ENCODE measurements at places on chromosomes 4 and X. TPM values are rescaled to one million over a fixed set of nuclear protein-coding genes. Genes with fewer than 3 reads are reported as not detected.
A peak's percentile ranks its signal among the peaks of the same experiment; 100 is the strongest.

The USP26 gene
- not detected for total RNA-seq

DNA sequence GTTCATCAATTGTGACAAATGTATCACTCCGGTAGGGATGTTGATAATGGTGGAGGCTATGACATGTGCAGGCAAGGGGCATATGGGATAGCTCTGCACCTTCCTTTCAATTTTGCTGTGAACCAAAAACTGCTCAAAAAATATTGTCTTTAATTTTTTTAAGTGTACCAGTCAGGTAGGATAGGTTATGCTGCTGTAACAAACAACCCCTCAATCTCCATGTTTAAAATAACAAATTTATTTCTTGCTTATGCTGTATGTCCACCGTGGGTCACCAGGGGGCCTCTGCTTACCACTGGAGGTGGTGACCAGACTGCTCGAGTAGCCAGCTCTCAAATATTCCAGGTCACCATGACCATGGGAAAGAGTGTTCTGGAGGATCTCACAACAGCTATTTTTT, 23.4 kb upstream of the MSX1 start:
- no peak for DNase-seq

The SPANXN3 gene
- not detected for total RNA-seq

GRCh38 chr4:126756050-126756829, 876.5 kb upstream of the INTU start:
- DNase-seq, result no peak

DNA sequence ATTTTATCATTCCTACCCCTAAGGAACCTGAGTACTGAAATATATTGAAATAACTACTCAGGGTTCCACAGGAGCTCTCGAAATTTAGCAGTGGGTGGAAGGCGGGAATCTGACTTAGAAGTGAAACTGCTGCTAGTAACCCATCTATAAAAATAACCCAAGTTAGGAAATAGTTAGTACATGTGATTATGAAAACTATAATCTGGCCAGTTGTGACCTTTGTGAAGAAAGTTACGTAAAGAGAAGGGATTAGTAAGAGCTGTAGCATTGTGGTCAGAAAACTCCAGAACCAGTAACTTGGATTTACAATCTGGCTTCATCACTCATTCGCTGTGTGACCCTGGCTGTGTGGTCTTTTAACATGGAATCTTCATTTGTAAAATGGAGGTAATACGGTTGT, 175.5 kb downstream of the RAPGEF2 start:
- DNase-seq, result no peak

- DNase-seq, result no peak
Observed at GRCh38 chrX:129748305-129748704, 9.5 kb downstream of the XPNPEP2 start.

The RHOXF1 gene
- total RNA-seq, result 1.5 TPM

The ZNF732 gene
- not detected for total RNA-seq

GRCh38 chr4:2934077-2934812, 29.0 kb downstream of the NOP14 start:
- peak; percentile 50 for DNase-seq

The PNMA6F gene
- total RNA-seq, result not detected

DNA sequence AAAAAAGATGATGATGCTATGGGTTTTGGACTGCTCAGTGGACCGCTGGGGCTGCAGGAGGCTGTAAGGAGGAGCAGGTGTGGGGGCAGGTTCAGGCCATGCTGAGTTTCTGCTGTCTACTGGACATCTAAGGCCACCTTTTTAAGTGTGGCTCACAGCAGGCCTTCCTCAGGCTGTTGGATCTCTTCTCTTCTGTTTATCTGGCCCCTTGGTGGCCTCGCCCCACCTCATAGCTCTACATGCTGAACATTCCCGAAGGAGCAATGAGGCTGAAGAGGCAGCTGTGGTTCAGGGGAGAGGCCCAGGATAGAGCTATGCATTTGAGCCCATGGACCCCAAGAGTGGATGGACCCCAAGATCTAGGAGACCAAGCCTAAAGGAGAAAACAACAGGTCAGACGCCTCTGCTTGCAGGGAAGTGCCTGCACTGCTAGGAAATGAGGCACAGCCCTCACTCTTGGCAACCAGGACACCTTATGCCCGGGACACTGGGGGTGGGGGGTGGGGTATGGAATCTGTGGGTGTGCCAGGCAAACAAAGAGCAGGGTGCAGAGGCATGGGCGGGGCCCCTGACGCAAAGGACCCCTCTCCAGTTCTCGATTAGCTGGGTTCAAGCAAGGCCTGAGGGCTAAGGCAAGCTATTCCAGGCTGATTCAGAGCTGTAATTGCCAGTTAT, 168.9 kb downstream of the BCOR start:
- DNase-seq, result no peak

GRCh38 chr4:161799710-161800109, 364.1 kb downstream of the FSTL5 start:
- no peak for DNase-seq

DNA sequence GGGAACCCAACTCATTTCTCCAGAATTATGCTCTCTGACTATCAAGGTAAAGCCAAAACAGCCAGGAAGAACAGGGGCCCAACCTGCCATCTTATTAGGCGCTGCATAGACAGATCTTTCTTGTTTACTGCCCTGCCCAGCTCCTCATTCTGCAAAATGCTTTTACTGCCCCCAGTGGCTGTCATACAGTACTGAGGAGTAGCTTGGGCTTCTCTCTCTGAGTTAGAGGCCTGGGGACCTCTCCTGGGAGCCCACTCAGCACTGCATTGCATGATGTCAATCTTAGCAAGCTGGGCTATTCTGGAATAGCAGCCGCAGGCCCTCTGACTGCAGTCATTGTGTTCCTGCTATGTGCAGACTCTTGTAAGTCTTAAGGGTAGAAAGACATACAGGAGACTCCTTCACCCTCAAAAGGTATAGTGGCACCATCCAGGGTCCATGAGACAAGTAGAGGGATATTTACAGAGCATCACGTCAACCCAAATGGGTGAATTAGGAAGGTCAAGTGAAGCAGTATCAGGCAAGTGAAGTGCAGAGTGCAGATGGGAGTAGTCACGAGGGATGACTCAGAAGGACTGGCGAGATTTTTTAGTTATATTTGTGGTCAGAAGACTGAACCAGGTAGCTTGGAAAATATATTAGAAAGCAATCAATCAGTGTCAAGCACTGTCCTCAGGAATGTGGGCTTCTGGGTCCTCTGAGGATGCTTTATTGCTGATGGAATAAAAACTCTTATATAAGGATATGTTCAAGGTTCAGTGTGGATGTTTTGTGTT, 294.1 kb upstream of the SFRP2 start:
- DNase-seq, result no peak

GRCh38 chr4:179095585-179096221, 1653.5 kb upstream of the AGA start:
- DNase-seq, result no peak

- DNase-seq, result no peak
Observed at GRCh38 chr4:36652857-36653256, 371.4 kb downstream of the DTHD1 start.

DNA sequence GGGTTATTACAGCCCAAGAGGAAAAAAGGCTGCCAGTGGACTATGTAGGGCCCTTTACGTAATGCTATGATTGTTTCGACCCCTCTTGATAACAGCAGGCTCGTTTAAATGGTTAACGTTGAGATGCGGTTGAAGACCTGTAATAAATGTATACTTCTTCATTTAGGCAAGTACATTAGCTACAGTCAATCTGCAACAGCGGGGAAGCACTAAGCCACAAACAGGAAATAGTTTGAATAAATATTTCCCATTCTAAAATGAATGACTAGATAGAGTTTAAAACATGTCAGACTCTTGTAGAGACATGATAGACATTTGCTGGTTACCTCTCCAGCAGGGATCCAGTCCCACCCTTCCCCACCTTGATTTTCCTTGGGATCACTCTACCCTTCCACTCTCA, 38.1 kb upstream of the STIM2 start:
- DNase-seq, result no peak

GRCh38 chr4:135670548-135670947, 1469.0 kb upstream of the PABPC4L start:
- no peak for DNase-seq

The MAGEB2 gene
- total RNA-seq, result 0.25 TPM

DNA sequence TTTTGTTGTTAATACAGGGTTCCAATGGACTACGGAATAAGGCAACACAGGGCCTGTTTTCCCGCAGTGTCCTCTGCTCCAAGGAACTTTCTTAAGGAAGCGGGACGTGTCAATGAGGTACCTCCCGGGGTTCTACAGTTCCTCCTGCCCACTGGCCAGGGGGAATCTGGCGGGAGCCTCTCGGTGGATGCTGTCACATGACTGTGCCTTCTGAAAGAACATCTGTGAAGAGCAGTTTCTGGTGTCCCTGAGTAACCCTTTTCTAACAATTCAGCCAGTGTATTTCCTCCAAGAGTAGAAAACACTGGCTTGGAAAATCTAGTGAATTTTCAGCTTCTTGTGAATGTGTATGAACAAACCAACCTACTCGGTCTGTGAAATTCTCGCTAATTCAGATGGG, 32.7 kb downstream of the MFAP3L start:
- no peak for DNase-seq

The CXCL11 gene
- not detected for total RNA-seq

- DNase-seq, result no peak
Observed at GRCh38 chrX:136034668-136035067, 49.4 kb downstream of the SLC9A6 start.

- no peak for DNase-seq
Observed at GRCh38 chrX:45172890-45173289, 27.8 kb downstream of the DIPK2B start.

DNA sequence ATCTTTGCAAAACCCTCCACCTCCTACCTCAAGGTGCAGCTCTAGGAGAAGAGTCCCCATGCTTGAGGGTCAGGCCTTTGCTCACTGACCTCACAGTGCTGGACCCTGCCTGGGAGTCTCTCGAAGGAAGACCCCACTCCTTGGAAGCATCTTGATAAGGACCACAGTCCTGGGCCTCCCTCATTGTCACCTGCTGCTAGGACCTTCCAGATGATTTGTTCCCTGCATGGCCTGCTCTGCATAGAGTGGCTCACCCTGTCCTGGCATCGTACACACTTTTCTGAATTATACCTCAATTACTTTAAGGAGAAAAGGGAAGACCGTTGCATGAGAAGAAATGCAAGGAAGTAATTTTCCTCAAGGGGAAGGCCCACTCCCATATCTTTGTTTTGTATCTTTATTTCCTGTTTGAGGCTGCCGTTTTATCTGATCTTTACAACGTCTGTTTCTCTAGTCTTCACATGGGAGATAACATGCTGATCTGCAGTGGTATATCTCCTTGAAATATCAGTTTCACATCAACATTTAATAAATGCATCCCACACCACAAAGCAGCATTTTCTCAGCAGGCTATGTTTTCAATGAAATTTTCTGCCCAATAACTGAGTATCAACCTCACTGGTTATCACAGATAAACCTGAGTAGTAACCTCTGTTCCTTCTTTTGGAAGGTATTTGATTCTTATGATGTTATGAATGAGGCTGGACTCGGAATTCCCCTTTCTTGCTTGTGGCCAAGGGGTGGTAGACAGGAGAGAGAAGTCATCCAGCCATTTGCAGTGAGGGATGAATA, 15.0 kb upstream of the AKAP17A start:
- DNase-seq, result no peak

The IL1RAPL1 gene
- not detected for total RNA-seq

- DNase-seq, result no peak
Observed at GRCh38 chrX:76931518-76931917, 504.0 kb downstream of the MAGEE1 start.

GRCh38 chr4:3708103-3708510, 58.1 kb upstream of the ADRA2C start:
- DNase-seq, result no peak

DNA sequence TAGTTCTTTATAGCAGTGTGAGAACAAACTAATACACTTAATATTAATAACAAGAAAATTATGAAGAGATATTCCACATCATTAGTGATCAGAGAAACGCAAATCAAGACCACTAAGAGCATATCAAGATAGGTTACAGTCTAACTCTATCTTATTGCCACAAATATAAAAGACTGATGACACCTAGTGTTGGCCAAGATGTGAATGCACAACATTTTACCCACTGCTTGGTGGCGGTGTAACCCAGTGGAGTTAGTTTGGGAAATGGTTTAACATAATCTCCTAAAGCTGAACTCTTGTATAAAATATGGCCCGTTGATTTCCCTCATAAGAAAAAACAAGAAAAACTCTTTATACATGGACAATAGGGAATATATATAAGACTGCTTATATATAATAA, 92.4 kb downstream of the SLITRK2 start:
- no peak for DNase-seq

- DNase-seq, result no peak
Observed at GRCh38 chrX:41922431-41923151, 763 bp downstream of the CASK start.

DNA sequence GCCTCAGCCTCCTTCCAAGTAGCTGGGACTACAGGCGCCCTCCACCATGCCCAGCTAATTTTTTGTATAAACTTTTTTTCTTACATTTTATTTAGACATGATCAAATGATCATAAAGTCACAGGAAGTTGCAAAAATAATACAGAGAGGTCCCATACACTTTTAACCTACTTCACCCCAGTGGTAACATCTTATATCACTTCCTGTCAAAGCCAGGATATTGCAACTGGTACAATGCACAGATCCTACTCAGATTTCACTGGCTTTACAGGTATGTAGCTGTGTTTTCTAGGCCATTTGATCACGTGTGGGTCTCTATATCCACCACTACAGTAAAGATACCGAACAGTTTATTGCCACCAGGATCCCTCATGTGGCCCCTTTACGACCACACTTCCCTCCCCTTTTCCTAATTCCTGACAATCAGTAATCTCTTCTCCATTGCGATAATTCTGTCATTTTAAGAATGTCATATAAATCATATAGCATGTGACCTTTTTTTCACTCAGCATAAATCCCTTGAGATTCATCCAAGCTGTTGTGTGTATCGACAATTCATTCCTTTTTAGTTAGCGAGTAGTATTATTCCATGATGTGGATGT, 18.0 kb downstream of the RPS6KA3 start:
- no peak for DNase-seq

GRCh38 chr4:158741326-158742021, 18.3 kb upstream of the PPID start:
- DNase-seq, result no peak

DNA sequence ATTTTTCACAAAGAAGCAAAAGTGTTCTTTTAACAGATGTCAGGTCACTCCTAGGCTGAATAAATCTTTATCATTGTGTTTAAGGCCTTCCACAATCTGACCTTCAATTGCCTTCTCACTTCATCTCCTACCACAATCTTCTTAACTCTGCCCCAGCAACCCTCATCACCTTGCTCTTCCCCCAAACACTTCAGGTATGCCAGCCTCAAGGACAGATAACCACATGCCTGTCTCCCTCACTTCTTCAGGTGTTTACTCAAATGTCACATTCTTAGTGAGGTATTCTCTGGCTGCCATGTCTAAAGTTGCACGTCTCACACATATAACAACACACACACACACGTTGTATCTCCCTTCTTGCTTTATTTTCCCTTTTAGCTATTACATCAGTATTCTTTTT, 146.5 kb downstream of the ANKRD50 start:
- DNase-seq, result no peak

DNA sequence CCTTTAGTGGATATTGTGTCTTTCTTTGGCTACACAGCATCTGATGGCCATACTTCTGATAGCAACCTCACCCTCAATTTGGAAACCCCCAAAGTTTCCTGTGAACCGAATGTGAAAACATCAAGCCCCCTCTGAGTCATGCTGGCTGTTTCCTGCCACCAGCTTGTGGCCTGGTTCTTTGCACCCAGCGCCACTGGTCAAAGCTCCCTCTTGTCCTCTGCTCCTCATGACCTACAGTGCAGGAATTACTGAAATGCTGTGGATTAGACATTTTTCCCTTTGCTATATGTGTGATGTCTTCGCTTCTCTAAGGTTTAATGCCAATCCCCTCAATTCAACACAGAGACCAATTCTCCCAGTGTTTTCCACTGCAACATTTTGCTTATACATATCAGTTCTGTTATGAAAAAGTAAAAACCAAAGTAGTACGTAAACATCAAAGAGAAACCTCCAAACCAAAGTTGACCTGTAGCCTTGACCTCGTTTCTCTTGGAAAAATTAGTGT, 224.0 kb upstream of the TENM3 start:
- no peak for DNase-seq

All from T-cell (primary cell).